Activated T-helper 2 cell treated with anti-CD3 and anti-CD28 coated beads, Interferon-gamma antibody, Interleukin-2, Interleukin-4, amounts not matched to agents 10 μg/mL and 5 μg/mL and 100 μg/mL, durations not matched to agents 14 hours and 24 hours and 36 hours (primary cell): ENCODE measurements at places on chromosomes 4 and X.

- DNase-seq: no peak
Observed at GRCh38 chr4:93835929-93836328, 7.4 kb downstream of the ATOH1 start.

DNA sequence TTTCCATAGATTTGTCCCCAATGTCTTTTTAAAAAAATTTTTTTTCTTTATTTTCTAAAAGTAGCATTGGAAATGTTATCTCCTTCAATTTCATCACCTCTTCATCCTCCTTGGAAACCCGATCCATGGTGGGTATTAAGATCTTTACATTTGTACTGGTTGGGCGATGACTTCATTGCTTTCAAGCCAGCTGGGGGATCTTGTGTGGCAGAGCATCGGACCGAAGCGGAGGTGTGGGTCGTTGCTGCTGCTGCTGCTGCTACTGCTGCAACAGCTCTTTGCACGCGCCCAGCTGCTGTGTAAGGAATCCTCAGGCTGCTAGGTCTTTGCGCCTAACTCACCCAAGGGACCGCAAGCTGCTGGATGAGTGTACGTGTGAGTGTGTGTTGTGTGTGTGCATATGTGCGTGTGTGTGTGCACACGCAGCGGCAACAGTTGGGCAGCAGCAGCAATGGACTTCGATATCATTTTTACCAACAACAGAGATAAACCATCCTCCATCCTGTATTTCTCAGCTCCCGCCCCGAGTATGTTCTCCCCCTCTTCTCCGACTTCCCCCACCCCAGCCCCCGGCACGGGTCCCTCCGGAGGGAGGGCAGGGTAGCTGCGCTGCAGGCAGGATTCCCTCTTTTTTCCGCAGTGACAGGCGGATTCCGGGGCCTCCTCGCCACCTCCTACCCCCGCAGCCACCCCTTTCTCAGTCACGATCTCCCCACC lies 768 bp upstream of the CDKL5 start:
- DNase-seq: peak; percentile 8

DNA sequence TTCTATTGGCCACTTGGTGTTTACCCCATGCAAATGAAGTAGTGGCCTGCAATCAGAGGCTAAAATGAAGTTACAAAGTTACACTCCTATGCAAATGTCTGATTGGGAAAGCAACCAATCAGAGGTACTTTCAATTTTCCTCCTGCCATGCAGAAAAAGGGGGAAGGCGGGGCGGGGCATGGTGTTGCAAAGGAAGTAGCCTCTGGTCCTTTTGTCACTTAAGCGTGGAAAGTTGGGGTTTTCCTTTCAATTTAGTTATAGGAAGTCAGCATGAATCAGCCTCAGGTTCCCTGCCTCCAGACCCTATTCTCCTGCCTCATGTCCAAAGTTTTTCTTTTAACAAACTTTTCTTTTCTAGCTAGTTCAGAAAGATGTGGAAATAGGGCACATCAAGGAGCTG lies 69.3 kb downstream of the GPC4 start:
- DNase-seq: no peak

DNA sequence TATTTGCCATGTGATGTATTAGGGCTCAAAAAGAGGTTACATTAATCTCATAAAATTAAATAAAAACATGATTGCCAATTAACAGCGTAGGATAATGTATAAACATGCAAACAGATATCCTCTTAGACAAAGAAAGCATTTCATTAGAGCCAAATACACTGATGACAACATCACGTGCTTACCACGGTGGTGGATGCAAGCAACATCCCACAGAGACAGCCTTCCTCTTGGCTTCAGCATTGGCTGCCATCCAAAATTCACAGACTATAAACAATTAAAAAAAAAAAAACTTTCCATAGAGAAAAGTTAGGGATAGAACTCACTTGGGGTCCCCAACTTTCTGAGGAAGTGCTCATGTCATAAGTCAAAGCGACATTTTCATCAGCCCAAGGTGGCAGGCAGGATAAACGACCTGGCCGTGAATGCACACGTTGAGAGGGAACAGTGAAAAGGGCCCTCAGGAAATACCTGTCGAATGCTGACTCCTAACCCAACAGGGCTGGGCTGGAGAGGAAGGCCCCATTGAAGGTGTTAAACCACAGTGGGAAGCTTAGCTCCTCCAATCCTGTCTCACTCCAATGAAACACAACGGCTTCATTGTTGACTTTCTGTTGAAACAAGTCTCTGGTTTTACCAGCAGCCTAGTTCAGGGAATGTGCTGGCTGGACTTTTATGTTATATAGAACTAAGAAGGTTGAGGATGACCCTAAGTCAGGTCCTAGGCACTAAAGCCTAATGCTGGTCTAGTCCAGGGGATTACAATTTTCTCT lies 48.4 kb downstream of the IDS start:
- no peak for DNase-seq

DNA sequence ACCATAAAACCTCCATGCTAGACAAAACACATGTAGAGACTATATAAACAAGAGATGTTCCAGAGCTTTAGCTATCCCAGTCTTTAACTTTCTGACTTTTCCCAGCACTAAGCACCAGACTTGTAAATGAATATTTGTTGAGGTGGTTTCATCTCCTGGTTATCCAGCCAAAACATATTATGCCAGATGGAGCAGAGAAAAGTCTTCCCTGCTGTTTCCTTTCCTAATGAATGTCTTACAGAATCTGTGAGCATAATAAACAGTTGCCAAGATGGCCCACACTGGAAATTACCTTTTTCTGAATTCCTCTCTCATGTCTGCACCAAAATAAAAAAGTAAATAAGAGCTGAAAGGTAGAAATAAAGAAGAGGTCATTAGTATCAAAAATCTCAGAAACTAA lies 159.2 kb downstream of the TECRL start:
- DNase-seq: no peak

DNA sequence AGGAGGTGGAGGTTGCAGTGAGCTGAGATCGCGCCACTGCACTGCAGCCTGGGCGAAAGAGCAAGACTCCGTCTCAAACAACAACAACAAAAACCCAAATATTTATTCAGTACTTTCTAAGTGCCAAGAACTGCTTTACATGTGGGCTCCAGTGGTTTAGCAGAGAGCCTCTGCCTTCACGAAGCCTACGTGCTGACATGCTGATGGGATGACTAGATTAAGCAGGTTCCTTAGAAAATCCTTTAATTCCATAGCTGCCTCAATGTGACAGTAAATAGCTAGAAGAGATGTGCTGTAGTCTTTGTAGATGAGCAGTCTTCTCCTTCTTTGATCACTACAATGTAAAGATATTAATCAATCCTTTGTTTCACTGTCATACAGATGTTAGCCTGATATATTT lies 49.6 kb downstream of the TAPT1 start:
- no peak for DNase-seq

DNA sequence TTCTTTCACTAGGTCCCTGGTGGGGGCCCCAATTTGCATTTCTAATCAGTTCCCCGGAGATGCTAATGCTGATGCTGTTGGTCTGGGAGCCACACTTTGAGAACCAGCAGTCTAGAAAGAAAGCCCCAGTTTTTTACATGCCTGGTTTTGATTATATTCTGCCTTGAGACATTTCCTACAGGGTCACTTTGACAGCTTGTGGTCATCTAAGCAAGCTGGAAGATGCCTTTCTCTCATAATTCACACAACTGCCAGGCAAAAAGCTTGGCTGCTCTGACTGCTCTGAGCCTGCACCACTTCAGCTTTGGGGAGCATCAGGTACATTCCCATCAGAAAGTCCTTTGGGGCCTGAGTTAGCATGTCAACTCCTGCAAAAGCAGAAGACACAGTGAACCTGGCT lies 5.9 kb upstream of the PLAC1 start:
- no peak for DNase-seq
